ENCODE measurements at places on chromosomes 13 and 19.

GRCh38 chr19:38763795-38764220 is 9.5 kb downstream of the LGALS7 start:
- peak; percentile 64 for DNase-seq

DNA sequence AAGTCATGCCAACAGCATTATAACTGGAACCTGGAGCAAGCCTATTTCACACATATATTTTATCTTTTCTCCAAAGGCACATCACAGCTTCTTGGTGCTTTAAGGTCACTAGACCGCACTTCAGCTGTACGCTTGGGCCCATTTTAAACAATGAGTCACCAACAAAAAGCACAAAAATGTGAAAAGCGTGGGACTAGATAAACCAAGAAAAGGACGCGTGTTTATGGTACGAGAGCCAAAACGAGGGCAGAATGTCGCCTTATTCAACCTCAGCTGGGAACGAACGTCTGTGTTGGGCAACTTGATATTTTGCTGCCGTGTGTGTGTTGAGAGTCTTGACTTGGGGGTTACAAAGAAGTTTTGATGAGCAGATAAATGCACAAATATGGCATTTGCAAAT is 9.2 kb upstream of the EHD2 start:
- no peak for DNase-seq

- no peak for DNase-seq
Observed at GRCh38 chr13:81140675-81141074, 799.7 kb upstream of the SPRY2 start.

GRCh38 chr19:409516-410242 is 732 bp upstream of the C2CD4C start:
- DNase-seq, result no peak

GRCh38 chr19:31963746-31964145 is 381.7 kb upstream of the ZNF507 start:
- DNase-seq, result no peak

GRCh38 chr13:21176982-21177284 is 475 bp downstream of the MRPL57 start:
- DNase-seq, result no peak

DNA sequence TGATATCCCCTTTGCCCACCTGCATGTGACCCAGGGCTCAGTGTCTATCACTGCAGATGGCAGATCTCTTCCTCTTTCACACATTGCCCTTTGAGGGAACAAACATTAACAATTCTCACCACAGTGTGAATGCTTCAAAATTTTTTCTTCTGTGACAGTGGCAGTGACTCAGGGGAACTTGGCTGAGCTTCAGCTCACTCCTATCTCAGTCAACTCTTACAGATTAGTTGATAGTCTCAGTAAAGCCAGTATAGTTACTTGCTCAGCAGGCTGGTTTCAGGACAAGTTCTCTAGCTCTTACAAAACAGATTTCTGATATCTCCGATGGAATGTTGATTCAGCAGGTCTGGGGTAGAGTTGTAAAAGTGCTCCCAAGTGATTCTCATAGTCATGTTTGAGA is 166.9 kb downstream of the DLEU7 start:
- DNase-seq, result peak; percentile 94

GRCh38 chr13:59842507-59842906 is 321.2 kb downstream of the DIAPH3 start:
- no peak for DNase-seq

- no peak for DNase-seq
Observed at GRCh38 chr19:7294558-7295212, 471 bp upstream of the INSR start.

GRCh38 chr13:94216476-94216875 is 263.0 kb downstream of the DCT start:
- no peak for DNase-seq

- no peak for DNase-seq
Observed at GRCh38 chr13:33089311-33089710, 73.1 kb downstream of the KL start.

All from RCC 7860 (cell line).